ENCODE measurements at places on chromosomes 12 and 14.

- DNase-seq: no peak
These were observed 14.8 kb upstream of the PAX9 start for GRCh38 chr14:36646664-36647416.

GRCh38 chr12:71938728-71939385 is at the start of gene TPH2:
Gene TPH2, plus strand, starts transcription at chr12:71938845. Its CDS starts 142 bp downstream, at chr12:71938987.
- DNase-seq: peak; percentile 9

DNA sequence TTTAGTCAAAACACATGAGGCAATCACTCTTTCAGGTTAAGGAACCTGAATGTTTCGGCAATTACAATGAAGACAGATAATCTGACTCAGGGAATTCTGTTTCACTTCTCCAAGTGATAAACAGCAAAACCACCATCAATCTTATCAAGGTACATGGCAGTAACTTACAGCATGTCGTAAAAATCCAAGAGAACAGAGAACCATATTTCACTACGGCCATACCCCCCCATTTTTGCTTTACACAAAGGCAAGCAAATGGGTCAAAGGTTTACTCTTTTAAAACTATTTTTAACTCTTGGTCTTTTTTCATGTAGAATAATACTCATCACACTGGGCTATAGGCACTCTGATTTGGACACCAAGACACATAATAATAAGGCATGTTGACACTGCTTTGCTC is 102.4 kb downstream of the PPM1H start:
- no peak for DNase-seq

DNA sequence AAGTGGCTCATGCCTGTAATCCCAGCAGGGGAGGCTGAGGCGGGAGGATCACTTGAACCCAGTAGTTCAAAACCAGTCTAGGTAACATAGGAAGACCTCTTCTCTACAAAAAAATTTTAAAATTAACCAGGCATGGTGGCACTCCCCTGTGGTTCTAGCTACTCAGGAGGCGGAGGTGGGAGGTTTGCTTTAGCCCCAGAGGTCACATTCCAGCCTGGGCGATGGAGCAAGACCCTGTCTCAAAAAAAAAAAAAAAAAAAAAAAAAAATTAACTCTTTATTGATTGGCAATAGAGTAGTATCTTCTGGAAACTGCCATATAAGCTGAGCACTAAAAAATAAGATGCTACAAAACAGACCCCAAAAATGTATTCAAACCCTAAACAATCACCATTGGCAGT is 69.5 kb downstream of the LLPH start:
- DNase-seq: no peak

GRCh38 chr12:6548556-6548955 is 7.3 kb downstream of the IFFO1 start:
- DNase-seq: no peak

GRCh38 chr14:28254768-28255167 is 511.8 kb upstream of the FOXG1 start:
- DNase-seq: no peak

DNA sequence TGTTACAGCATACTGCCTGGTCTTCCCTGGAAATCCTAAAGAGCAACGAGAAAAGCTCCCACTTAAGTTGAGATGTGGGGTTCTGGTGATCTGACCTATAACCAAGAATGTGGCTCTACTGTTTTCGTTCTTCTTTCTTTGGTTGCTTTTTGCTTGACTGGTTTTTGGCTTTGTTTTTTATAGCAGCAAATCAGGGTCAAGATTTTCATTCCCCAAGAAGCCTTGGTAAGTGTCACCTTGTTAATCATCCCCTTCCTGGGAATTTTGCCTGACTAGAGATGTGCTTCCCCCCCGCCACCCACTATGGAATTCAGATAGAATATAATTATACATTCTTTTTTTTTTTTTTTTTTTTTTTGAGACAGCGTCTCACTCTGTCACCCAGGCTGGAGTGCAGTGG is 116.7 kb upstream of the FOXN3 start:
- no peak for DNase-seq

DNA sequence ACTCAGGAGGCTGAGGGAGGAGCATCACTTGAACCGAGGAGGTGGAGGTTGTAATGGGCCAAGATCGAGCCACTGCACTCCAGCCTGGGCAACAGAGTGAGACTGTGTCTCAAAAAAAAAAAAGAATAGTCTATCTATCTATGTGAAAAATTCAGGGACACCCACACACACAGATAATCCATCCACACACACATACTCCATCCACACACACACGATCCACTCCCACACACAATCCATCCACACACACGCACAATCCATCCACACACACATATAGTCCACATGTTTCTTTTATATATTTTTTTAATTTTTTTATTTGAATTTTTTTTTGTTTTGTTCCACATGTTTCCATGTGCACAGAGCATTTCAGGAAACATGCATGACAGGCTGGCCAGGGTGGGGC is 3.3 kb downstream of the SDS start:
- DNase-seq: no peak

DNA sequence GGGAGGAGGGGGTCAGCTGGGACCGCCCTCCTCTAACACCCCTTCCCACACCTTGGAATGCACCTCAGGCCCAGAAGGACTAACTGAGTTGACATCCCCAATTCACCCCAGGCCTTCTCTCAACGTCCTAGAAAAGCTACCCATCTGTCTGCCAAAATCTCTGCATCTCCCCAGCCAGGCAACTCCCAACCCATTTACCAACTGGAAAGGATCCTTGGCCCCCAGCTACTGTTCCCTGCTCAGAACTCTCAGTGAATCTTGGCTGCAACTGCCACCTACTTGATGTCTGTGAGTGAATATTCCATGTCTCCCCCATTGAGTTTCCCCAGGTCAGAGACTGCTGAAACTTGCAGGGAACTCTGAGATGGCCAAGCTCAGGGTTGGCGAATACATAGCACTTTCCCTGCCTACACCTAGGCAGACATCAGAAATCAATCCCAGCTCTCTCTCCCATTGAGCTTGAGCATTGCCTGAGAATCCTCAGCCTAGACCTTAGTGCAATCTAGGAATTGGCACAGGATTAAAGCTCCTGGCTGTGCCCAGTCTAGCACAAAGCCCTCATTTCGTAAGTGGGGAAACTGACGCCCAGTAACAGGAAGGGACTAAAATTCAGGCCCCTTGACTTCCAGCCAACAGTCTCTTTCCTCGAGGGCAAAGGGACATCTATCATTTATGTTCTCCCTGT is 71.9 kb upstream of the NCOR2 start:
- DNase-seq: no peak

DNA sequence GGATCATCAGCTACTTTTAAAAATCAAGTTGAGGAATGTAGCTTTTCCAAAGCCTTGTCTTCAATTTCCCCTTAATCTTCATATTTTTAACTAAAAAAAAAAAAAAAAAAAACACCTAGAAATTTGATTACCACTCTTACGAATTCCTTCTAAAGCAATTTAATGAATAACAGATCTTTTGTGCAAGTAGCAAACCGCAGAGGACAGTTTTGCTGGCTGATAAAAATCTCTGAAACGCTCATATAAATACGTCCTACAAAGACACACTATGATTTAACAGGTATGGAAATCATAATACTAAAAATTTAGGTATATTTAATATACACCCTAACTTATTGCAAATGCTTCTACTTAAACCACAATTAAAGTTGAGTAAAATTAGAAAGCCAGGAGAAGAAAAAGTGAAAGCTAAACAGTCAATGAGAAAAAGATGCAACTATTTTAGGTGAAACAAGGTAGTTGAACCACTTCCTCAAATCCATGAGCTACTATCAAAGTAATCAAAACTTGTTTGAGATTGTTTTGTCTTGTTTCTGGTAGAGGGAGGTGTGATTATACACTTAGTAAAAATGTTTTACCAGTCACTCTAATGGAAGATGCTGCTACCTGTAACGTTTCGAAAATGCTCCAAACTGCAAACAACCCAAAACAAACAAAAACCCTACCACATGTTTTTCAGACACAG is 2.2 kb downstream of the PAWR start:
- no peak for DNase-seq

GRCh38 chr14:55718551-55718950 is 138.5 kb downstream of the KTN1 start:
- no peak for DNase-seq

DNA sequence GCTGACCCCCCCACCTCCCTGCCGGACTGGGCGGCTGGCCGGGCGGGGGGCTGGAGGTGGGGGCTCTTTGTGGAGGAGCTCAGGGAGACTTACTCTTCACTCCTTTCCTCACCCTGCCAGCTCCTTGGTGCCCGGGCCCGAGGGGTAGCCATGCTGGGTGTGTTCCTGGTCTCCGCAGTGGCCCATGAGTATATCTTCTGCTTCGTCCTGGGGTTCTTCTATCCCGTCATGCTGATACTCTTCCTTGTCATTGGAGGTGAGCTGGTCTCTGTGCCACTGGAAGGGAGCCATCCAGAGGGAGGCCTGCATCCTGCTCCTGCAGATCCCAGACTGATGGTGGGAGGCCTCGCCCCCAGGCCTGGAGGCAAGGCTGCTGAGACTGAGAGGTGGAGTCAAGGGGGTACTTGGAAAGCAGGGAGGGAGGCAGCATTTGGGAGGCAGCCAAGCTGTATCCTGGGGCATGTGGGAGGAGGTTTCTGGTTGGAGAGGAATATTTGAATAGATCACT is 19.7 kb downstream of the SOAT2 start:
- no peak for DNase-seq

GRCh38 chr12:92927055-92927435 is 2.0 kb downstream of the EEA1 start:
- no peak for DNase-seq

DNA sequence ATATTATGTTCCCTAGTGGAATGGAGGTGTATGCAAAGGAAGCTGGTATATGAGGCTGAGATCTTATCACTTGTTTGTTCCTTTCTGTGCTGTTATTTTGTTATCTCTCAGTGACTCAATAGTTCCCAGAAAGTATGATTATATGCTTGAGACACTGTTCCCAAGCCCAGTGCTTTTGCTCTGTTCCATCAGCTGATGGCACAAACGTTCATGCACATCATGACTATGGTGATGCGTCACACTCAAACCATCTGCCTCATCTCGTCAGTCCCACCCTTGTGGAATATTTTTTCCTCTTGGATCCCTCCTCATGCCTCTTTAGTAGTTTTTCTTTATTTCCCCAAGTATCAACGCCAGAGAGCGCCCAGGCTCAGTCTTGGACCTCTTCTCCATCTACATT is 786.9 kb downstream of the AACS start:
- DNase-seq: no peak

DNA sequence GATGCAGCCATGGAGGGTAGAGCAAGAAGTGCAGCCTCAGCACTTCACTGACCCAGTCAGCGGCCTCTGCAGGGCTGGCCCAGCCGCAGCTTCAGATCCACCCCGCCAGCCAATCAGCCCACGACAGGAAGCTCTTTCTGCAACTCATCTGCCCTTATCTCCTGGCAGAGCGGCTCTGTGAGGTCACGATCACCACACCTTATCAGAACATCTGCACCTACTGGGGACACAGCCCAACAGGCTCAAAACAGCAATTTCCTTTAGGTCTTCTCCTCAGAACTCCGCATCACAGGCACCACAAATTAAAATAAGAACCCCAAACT is 287.3 kb downstream of the BCL11B start:
- no peak for DNase-seq

GRCh38 chr14:82798276-82798675 is 1264.6 kb upstream of the SEL1L start:
- DNase-seq: no peak

DNA sequence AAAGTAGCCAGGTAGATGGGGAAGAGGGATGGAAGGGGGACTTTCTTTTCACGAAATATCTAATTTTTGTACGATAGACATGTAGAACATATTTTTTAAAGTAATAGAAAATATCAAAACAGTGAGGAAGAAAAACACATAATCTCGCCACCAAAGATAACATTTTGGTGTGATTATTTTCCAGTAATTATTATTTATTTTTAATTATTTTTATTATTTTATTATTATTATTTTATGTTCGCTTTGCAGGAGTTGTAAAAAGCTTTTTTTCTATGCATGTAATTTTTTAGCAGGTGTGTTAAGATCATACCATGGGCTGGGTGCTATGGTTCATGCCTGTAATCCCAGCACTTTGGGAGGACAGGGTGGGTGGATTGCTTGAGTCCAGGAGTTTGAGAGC is 85.6 kb upstream of the CCND2 start:
- DNase-seq: no peak

- DNase-seq: no peak
These were observed 1.7 kb downstream of the PDE3A start for GRCh38 chr12:20370014-20370386.

DNA sequence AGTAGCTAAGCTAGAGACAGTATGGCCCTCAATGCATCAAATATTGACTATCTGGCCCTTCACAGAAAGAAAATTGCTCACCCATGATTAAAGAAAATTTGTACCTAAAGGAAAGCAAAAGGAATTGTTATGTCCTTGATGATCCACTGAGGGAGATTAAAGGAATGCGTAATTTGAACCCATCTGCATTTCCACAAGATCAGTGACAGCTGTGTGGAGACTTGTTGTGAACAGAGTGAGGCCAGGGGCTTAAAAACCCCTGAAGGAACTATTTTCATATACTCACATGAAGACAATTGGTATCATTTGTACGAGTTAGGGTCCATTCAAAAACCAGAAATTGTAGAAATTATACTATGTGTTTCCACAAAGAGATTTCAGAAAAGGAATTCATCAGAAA is 1908.1 kb upstream of the SEL1L start:
- no peak for DNase-seq

DNA sequence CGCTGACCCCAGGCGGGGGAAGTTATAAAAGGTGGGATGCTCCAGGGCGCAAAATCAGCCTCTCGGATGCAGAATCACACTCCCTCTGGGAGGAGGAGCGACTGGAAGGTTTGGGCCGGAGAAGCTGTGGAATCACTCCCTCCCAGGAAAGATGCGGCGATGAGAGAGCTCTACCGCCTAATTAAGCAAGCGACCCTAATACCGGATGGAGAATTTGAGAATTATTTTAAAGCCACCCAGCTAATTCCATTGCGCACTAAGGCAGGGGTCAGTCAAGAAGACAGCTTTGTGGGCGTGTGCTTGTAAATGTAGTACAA is 1.9 kb downstream of the COL2A1 start:
- DNase-seq: no peak

DNA sequence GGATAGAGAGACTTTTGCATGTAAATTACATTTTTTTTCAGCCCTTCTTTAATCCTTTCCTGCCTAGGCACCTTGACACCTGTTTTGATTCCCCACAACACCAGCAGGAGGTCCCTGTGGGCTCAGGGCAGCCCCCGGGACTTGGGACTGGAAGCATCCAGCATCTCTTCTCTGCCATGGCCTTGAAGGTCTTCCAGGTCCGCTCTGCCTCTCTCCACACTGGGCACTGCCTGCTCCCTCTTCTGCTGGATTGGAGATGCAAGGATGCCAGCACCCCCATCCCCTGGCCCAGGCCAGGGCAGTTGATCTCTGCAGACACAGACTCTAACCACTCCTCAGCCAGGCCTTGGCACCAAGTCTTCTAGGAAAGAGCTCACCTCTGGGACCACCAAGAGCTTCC is 134.5 kb upstream of the C14orf180 start:
- DNase-seq: no peak

GRCh38 chr14:61927520-61927919 is 165.3 kb downstream of the SNAPC1 start:
- DNase-seq: no peak

GRCh38 chr12:109597414-109597794 is 23.8 kb downstream of the MVK start:
- DNase-seq: no peak

GRCh38 chr14:98605043-98605442 is 667.0 kb downstream of the BCL11B start:
- DNase-seq: no peak

All from hippocampal formation (tissue), 2 donors.